ENCODE measurements at places on chromosomes 4 and X.

GRCh38 chr4:117137145-117137544, 51.8 kb upstream of the TRAM1L1 start:
- no peak for DNase-seq

GRCh38 chr4:6465955-6466354, 6.5 kb downstream of the PPP2R2C start:
- no peak for DNase-seq

DNA sequence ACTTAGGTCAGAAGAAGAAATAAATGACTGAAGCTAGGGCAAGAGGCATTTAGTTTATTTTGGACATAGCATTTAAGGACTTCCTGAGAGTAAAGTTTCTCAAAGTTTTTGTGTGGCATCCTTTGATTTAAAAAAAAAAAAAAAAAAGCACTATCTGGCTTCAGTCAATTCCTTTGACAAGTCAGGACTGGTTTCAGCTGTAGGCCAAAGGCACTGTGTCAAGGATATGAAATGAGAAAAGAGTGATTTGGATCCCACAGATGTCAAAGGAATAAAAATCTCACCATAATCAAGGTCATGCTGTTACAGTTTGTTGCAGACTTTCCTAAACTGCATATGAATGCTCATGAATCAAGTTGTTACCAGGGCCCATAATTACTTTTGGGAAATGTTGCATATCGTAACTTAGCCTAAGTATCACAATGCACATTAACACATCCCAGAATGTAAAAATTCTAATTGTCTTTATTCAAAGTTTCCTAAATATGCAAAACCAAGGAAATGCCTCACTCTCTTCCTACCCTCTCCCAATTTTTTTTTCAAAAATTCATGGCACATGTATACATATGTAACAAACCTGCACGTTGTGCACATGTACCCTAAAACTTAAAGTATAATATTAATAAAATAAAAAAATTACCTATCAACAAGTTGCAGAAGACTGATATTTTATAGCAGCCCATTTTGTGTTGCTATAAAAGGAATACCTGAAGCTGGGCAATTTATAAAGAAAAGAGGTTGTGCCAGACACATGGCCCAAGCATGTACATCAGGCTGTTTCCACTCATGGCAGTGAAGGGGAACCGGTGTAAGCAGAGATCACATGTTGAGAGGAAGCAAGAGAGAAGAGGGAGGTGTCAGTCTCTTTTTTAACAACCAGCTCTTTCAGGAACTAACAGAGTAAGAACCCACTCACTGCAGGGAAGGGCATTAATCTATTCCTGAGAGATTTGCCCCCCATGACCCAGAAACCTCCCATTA, 33.7 kb upstream of the ADAMTS3 start:
- no peak for DNase-seq

DNA sequence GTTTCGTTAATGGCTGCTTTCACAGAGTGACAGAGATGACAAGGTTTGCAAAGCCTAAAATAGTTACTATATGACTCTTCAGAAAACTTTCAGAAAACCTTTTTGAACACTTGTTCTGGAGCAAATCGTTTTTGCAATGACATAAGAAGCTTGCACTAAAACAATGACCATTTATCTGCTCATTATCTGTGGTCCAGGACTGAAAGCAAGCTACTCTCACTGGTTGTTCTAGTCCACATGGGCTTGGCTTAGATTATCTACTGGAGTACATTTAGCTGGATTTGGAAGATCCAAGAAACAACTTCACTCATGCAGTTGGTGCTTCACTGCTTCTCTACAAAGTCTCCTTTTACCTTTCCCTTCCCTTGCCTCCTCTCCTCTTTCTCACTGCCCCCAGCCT, 1836.4 kb upstream of the AGA start:
- DNase-seq = no peak

GRCh38 chr4:104869831-104870230, 276.8 kb upstream of the TET2 start:
- no peak for DNase-seq

- no peak for DNase-seq
These were observed 397.6 kb upstream of the TENM3 start for GRCh38 chr4:181845617-181846016.

DNA sequence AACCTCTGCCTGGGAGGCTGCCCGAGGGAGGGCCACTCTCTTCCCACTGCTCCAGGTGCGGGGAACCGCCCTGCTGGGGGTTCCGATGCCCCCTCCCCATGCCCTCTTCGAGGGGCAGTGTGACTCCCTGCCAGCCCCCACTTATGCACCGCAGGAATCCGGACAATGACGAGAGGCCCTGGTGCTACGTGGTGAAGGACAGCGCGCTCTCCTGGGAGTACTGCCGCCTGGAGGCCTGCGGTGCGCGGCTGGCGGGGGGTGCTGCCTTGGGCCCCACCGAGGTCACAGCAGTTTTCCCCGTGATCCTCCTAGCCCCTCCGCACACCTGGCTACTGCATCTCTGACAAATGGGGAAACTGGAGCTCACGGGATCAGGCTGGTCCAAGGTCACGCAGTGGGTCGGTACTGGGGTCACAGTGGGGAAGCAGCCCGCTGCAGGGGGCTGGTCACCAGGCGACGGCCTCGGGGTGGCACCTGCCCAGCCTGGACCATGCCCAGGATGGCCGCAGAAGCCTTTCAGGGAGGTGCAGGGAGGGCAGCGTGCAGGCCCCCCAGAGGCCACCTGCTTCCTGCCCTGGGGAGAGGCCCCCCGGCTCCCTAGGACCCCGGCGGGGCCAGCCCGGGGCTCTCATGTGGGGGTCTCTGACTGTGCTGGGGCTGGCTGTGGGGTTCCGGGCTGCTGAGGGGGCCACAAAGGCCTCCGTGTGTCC, 3.5 kb downstream of the HGFAC start:
- no peak for DNase-seq

GRCh38 chr4:139554893-139555704, 920 bp downstream of the SETD7 start:
- DNase-seq = peak; percentile 79

GRCh38 chrX:20063716-20064351, 52.9 kb downstream of the MAP7D2 start:
- peak; percentile 2 for DNase-seq

GRCh38 chr4:70640192-70640591, 11.6 kb downstream of the ENAM start:
- no peak for DNase-seq

DNA sequence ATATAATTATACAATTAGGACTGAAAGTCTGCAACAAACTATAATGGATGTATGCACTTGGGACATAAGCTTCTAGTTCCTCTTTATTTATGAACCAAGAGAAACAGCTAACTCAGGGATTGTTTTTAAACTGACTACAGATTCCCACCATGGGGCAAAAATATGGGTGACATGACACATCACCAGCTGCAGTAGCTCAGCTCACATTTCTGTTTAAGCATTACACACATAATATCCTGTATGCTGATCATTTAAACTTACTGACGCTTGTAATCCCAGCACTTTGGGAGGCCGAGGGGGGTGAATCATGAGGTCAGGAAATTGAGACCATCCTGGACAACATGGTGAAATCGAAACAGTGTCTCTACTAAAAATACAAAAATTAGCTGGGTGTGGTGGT, 11.5 kb downstream of the FGB start:
- no peak for DNase-seq

- no peak for DNase-seq
These were observed at the start of gene GLRB for GRCh38 chr4:157075811-157076577. Gene GLRB (plus strand): TSS chr4:157076150. CDS start chr4:157078025, 1,875 bp downstream.

DNA sequence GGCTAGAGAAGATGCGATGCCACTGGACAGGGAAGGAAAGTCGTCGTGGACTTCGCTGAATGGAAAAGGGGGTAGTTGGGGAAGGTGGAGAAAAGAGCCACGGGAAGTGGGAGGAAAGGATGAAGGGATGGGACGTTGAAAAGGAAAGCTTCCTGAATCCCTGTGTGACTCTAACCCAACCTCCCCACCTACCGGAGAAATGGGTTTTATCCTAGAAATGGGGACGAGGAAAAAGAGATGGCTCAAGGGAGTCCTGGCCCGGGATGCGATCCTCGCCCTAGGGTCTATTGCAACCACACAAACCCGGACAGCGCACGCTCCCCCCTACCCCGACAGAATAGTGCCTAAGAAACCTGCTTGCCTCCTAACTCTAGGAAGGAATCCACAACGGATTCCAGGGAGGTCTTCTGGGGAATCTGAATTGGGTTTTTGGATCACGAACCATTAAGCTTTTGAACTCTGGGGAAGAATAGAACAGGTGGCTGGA, 738 bp upstream of the TSPAN5 start:
- DNase-seq = no peak

GRCh38 chr4:54228056-54228527, 1.0 kb upstream of the PDGFRA start:
- DNase-seq = peak; percentile 48

DNA sequence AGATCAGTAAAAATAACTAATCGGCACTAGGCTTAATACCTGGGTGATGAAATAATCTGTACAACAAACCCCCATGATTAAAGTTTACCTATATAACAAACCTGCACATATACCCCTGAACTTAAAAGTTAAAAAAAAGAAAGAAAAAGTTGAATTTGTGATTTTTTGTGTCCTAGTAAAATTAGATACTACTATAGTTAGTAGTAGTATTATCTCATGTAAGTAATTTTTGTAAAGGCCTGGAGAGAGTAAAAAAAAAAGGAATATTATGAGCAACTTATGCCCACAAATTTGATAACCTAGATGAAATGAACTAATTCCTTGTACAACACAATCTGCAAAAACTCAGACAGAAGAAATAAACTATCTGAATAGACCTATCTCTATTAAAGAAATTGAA, 25.7 kb upstream of the SLC16A2 start:
- DNase-seq = no peak

DNA sequence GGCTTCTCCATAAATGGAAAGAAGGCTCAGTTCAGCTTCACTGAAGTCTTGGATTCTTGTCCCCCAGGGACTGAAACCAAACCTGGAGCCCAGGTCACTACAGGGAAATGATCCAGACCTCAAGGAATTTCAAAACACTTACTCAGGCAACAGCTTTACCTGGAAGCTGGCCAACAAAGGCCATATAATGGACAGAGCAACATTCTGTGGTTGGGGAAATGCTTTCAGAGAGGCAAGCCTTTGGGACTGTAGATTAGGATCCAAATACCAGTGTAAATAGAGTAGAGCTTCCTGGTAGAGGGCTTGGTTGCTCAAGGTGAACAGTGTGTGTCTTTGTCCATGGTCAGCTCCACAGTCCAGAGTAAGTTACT, 57.0 kb upstream of the PROM1 start:
- DNase-seq = no peak

GRCh38 chr4:155667222-155667567, 547 bp downstream of the GUCY1A1 start:
- peak; percentile 5 for DNase-seq

GRCh38 chrX:14043209-14043608, 13.5 kb upstream of the GEMIN8 start:
- no peak for DNase-seq

- no peak for DNase-seq
These were observed 70.1 kb upstream of the ENPP6 start for GRCh38 chr4:184287697-184288255.

GRCh38 chr4:115433491-115433890, 320.1 kb upstream of the NDST4 start:
- no peak for DNase-seq

DNA sequence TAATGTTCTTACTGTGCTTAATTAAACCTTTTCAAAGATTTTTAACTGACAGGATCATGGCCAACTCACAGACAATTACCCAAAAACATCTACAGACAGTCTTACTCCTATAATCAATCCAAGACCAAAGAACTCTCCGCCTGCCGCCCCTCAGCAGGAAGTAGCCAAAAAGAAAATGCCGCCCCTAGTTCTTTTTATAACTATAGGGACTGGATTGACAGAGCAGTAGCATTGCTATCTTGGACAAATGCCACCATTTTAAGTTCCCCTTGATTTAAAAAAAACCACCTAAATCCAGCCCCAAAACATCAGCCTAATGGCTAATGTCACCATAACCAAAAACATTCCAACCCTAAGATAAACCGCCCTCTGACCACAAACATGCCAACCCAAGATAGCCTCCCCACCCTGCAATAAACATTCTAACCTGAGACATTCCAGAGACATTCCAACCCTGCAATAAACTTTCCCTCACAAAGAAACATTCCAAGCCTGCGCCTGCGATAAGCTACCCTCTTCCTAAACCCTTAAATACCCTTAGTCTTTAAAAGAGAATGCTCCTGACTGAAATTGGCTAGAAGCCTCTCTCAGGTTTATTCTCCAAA, 77.0 kb downstream of the COQ2 start:
- no peak for DNase-seq

DNA sequence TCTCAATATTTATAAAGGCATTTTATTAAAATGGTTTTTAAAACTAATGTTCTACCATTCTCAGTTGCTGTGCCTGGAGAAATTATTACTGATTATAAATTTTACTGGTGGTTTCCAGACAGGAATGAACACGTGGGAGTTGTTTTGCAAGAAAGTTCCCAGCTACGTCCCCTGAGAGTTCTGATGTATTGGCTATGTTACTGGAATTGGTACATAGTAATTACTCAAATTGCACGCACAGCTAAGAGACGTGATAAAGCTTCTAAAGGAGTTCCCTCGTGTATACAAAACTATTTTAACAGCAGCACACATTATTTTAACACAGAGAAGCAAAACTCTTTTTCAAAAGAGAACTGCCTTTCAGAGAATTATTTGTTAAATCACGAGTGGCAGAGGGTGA, 292.2 kb downstream of the NLGN4X start:
- DNase-seq = no peak

- no peak for DNase-seq
These were observed 5.8 kb upstream of the USP38 start for GRCh38 chr4:143178923-143179322.

- DNase-seq = no peak
These were observed 41.3 kb upstream of the STAG2 start for GRCh38 chrX:123920105-123920785.

- DNase-seq = no peak
These were observed 166.4 kb downstream of the DCLK2 start for GRCh38 chr4:150244600-150244999.

GRCh38 chr4:142130666-142131065, 494.3 kb downstream of the IL15 start:
- DNase-seq = no peak

DNA sequence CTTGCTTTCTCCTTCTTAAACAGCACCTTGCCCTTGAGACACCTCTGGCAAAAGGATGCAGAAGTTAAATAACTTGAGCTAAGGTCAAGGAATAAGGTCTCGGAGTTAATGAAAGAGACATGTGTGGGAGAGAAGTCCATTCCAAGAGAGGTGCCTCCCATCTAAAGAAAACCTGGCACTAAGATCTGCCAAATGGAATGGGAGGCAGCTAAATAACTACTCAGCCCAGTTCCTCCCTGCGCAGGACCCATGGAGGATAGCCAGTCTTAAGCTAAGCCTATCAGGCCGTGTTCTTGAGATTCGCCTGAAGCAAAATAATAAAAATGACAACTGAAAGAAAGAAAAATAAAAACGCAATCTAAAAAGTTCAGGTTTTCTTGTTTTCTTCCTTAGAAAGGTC, 20.7 kb upstream of the ELF4 start:
- no peak for DNase-seq

DNA sequence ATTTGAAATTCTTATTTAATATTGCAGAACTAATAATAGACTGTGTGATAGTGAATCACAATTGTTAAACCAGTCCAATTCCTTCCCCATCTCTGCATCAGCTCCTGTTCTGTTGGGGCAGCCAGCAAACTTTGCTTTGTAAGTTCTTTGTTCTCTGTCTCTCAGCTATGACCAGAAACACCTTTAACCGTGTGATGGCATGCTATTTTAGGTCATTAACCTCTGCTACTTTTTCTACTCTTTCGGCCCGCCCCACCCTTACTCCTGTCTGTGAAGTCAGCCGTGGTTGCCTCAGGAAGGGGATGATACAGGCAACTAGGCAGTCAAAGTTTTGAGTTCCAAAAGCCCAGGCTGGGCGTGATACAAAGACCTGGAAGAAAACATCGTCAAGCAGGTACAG, 51.3 kb upstream of the EGFL6 start:
- DNase-seq = no peak

GRCh38 chr4:181479141-181479540, 764.1 kb upstream of the TENM3 start:
- no peak for DNase-seq

Data from stimulated activated CD4-positive, alpha-beta T cell treated with anti-CD3 and anti-CD28 coated beads, Interleukin-4, amount 100 ng/mL, for 1 hour (primary cell).